CD14-positive monocyte (primary cell): ENCODE measurements at places on chromosomes 7 and 10.

GRCh38 chr7:44043902-44044301 lies 600 bp upstream of the DBNL start:
- no peak for DNase-seq

DNA sequence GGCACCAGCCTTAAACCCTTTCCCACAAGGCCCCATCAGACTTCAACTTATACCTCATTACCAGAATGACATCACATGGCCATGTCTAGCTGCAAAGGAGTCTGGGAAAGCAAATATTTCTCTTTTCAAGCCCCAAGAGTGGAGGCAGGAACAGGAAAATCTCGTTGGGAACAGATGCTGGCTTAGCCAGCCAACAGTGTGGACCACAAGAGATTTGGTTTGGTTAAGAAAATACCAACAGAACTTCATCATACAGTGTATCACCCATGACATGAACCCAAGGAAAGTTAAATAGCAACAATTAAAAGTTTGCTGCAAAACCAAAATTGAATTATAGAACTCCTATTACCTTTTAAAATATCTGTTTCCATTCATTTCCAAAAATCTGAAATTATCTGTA lies 2.2 kb upstream of the MET start:
- DNase-seq, result no peak

- DNase-seq, result no peak
These were observed 534 bp downstream of the FZD9 start for GRCh38 chr7:73433924-73434700.

GRCh38 chr7:774161-775109 lies 47.4 kb upstream of the PRKAR1B start:
- peak; percentile 21 for DNase-seq

- no peak for DNase-seq
These were observed 34.6 kb downstream of the KCNMA1 start for GRCh38 chr10:77602913-77603533.

DNA sequence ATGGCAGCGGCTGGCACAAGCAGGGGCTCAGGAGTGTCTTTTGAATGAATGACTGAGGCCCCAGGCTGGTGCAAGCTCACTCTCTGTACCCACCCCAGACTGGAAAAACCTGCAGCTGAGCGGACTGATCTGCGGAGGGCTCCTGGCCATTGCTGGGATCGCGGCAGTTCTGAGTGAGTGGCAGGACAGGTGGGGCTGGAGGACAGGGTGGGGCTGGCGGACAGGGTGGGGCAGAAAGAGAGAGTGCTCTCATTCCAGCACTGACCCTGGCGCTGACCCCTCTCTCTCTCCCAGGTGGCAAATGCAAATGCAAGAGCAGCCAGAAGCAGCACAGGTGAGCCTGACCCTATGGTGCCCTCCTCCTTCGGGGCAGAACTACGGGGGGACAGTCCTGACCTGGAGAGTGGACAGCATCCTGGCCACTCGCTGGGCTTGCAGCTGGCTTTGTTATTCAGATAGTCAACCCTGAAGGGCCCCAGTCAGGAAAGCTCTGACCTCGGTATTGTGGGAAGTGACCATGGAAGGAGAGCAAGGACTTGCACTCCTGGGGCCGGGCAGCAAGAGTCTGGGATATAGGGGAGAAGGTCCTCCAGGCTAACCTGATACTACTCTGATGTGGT lies 4.1 kb downstream of the FXYD4 start:
- DNase-seq, result no peak

DNA sequence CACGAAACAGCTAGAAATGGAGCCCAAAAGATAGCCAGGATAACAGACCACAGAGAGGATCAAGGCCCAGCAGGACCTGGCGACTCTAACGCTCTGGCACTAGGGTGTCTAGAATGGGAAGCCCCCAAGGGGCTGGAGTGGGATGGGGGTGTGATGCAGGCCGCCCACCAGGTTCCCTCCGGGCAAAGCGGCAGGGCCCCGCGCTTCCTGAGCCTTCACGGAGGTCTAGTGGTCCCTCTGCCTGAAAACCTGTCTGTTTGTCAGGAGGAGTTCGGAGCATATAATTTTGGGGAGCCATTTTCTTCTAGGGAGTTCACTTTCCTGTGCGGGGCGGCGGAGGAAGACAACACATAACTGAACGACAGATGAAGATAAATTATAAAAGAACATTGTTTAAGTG lies 48.2 kb upstream of the FXYD4 start:
- DNase-seq, result no peak
